ENCODE measurements at places on chromosomes 3 and 15.

DNA sequence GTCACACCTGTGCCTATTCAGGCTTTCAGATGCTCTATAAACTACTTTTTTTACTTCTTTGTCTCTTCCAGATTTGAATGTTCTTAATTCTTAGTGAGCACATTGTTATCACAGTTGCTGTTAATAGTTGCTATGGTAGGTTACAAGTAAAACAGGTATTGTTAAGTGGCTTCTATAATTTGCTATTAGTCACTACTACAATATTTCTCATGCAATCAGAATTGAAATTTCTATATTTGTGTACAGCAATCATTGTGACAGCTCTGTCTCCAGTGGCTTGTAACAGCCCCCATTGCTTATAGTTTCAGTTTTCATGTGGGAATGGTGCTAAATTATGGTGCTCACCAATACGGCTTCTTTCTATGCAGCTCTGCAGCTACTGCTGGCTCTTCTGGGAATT, 318.4 kb upstream of the GOLIM4 start:
- DNase-seq, result no peak

- DNase-seq, result peak; percentile 88
Observed at GRCh38 chr3:39146611-39147591, 6.5 kb downstream of the CSRNP1 start.

DNA sequence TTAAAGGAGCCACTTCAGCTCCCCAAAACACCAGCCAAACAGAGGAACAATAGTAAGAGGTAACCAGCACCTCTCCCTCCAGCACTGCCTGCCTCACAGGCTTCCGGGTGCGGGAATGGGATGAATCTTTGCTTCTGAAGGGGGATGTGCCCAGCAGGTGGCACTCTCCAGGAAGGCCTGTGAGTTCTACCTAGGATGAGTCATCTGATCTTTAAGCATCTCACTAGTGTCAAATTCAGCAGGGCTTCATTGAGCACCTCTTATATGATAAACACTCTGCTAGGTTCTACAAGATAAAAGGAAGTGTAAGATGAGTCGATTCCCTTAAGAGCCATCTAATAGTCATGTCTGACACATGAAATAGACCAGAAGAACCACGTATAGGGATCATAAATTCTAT, 237.4 kb upstream of the UMPS start:
- peak; percentile 11 for DNase-seq

DNA sequence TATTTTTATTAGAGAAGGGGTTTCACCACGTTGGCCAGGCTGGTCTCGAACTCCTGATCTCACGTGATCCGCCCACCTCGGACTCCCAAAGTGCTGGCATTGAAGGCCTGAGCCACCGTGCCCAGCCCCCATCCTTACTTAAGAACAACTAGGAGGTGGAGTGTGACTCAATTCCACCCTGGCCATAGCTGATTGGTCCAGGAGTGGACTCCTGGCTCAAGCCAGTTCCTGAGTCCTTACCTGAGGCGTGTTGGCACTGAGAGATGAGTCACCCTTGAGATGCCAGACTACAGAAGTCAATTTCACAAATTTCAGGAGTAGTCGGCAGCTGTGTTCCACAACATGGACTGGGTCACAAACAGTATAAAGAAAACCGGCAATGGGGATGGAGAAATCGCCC, 124.2 kb downstream of the SHQ1 start:
- DNase-seq, result no peak

DNA sequence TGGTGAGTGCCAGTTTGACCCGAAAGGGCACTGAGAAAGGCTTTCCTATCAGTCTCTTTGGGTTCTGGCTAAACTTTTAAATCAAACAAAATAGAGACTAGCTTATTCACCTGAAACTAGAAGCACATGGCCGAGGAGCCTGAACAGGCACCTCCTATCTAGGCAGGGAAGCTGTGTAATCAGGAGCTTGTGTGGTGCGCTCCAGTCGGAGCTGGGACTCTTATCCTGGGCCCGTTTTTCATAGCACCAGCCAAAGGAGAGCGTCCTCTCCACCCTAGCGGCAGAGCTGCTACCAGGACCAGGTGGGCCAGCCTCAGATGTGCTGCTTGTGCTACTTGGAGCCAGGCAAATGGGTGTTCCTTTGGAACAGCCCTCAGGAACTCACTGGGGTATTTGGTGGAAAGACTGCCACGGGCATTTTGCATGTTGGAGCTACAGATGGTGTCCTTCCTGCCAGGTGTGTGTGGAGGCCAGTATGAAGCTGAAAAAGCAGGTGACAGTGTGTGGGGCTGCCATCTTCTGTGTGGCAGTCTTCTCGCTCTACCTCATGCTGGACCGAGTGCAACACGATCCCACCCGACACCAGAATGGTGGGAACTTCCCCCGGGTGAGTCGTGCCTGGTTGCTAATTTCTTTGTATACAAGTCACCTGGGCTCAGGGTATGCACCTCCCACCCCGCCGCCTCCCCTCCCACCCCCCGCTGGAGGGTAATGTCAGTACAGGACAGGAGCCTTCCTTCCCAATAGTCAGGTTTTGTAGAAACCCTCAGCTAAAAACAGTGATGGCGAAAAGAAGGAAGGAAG, 833 bp downstream of the MAN2A2 start:
- DNase-seq, result no peak

GRCh38 chr3:128324911-128325592, 141.6 kb downstream of the DNAJB8 start:
- DNase-seq, result no peak

- peak; percentile 30 for DNase-seq
Observed at GRCh38 chr15:69668963-69669362, 216.3 kb downstream of the RPLP1 start.

- DNase-seq, result no peak
Observed at GRCh38 chr3:76826861-76827260, 213.0 kb upstream of the ROBO2 start.

DNA sequence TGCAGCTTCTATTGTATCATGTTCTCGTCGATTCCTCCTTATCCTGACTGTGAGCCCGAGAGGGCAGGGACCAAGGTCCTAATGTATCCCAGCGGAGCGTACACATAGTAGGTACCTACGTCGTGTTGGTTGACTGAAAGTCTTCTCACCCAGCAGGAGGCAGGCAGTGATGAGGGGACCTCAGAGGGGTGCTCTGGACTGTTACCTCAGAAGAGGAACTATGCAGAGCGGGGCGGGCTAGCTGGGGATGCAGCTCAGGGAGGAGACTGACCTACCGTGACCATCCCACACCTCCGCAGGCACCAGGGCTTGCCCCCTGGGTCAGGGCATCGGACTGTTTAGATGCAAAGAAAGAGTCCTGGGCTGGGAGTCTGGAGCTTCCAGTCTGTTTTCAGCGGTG, 11.4 kb downstream of the CHAC1 start:
- no peak for DNase-seq

GRCh38 chr3:77816366-77816765, 776.5 kb downstream of the ROBO2 start:
- no peak for DNase-seq

DNA sequence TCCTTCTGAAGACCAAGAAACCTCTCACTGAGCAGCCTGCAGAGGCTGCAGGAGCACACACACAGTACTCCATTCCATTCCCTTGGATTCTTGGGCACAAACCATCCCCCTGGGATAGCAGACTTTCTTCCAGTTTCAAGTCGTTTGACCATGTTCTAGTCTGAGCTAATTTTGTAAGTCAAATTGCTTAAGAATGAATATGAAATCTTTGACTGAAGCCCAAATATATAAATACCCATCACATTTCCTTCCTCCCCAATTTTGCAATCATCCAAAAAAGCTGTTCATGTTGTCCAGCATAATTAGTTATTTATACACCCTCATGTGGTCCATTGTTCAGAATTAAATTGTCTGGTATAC, 231.2 kb upstream of the TPRG1 start:
- no peak for DNase-seq

DNA sequence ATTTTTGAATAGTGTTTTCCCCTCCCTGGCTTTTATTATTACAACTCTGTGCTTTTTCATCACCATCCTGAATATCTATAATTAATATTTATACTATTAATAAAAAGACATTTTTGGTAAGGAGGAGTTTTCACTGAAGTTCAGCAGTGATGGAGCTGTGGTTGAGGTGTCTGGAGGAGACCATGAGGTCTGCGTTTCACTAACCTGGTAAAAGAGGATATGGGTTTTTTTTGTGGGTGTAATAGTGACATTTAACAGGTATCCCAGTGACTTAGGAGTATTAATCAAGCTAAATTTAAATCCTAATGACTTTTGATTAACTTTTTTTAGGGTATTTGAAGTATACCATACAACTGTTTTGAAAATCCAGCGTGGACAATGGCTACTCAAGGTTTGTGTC, 24.4 kb downstream of the CTNNB1 start:
- no peak for DNase-seq

- DNase-seq, result no peak
Observed at GRCh38 chr15:63243101-63243500, 34.3 kb upstream of the APH1B start.

- DNase-seq, result no peak
Observed at GRCh38 chr3:8497582-8497981, 4.0 kb upstream of the LMCD1 start.

GRCh38 chr3:59364496-59364895, 314.7 kb upstream of the CFAP20DC start:
- no peak for DNase-seq

- no peak for DNase-seq
Observed at GRCh38 chr3:54653456-54654195, 274.2 kb downstream of the LRTM1 start.

GRCh38 chr3:129625072-129625874, 18.8 kb upstream of the PLXND1 start:
- DNase-seq, result no peak

- peak; percentile 89 for DNase-seq
Observed at GRCh38 chr15:67101911-67102598, 36.7 kb downstream of the SMAD3 start.

GRCh38 chr15:78906316-78906620, 33.6 kb downstream of the MORF4L1 start:
- no peak for DNase-seq

DNA sequence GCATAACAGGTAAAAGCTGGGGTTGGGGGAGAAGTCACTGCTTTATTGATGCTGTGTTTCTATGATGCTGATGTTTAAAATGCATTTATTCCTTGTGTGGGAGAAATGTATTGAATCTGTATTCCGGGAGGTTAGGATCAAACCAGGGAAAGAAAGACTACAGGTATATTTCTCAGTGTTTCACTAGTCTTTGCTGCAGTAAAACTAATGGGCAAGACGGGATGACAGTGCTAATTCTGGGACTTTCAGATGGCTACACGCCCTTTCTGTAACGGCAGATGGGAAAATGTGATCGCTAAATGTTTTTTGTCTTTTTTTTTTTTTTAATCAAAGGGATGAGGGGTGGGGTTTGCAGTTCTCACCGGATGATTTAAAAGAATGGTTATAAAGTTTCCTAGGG, 393 bp downstream of the CNTN6 start:
- no peak for DNase-seq

GRCh38 chr3:56835650-56836227, 34.0 kb upstream of the ARHGEF3 start:
- DNase-seq, result no peak

DNA sequence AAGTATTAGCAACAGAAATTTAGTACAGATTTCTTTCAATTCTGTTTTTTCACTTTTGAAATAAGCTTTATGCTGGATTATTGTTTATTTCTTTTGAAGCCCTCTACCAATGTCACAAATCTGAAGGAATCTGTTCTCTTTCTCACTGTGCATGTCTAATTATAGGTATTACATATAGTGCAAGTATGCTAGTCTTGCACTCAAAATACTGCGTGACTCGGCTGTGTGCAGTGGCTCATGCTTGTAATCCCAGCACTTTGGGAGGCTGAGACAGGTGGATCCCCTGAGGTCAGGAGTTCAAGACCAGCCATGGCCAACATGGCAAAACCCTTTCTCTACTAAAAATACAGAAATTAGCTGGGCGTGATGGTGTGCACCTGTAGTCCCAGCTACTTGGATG, 95.8 kb upstream of the PLAAT1 start:
- DNase-seq, result no peak

DNA sequence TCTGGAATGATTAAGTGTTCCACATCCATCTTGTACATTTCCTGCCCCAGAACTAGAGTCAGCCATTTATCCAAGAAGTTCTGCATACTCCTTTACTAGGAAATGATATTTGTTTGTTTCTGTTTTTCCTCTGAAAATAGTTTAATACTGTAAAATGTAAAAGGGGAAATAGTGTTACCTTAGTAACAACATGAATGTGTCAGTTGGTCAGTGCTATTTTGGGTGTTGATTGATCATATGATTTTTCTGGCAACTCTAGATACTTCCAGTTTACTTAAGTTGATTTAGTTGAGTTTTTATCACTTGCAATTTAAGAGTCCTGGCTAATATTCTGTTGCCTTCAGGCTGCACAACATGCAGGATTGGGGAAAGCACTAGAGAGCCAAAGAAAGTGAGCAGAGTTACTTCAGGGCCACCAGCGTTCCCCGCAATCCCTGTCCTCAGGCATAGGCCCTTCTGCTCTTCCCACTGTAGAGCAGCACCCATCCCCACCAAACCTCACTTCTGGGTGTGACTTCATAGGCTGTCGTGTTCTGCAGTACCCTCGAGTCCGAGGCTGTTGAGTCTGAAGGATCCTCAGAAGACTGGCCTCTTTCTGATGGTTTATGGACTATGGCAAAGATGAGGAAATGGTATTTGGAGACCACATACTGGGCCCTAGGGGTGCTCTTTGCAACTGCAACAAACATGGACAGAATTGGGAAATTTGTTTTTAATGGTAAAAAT, 69.0 kb downstream of the CHD2 start:
- DNase-seq, result no peak

GRCh38 chr15:100175406-100176114, 166.2 kb downstream of the ADAMTS17 start:
- DNase-seq, result no peak

- DNase-seq, result no peak
Observed at GRCh38 chr3:154304116-154304786, 20.0 kb downstream of the DHX36 start.

GRCh38 chr15:35495080-35495479, 50.9 kb downstream of the DPH6 start:
- DNase-seq, result no peak

DNA sequence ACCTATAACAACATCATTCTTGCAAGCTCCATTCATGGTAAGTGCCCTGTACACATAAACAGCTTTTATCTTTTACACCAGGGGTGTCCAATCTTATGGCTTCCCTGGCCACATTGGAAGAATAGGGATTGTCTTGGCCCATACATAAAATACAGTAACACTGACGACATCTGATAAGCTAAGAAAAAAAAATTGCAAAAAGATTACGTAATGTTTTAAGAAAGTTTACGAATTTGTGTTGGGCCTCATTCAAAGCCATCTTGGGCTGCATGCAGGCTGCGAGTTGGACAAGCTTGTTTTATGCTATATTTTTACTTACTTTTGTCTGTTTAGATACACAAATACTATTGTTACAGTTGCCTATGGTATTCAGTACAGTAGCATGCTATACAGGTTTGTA, 31.6 kb downstream of the ZNF654 start:
- DNase-seq, result no peak

Measured in activated CD4-positive, alpha-beta T cell treated with anti-CD3 and anti-CD28 coated beads, Interleukin-2, Interleukin-6, amounts not matched to agents 100 ng/mL and 50 ng/mL, durations not matched to agents 16 hours and 8 hours (primary cell).